ENCODE measurements at places on chromosomes 6 and 20.

- DNase-seq: no peak
Observed at GRCh38 chr20:12093057-12093796, 175.5 kb downstream of the BTBD3 start.

GRCh38 chr6:72784071-72784470, 162.2 kb downstream of the KCNQ5 start:
- DNase-seq: no peak

- no peak for DNase-seq
Observed at GRCh38 chr6:141133346-141133745, 999.4 kb upstream of the GJE1 start.

GRCh38 chr6:17336425-17336824, 55.3 kb downstream of the RBM24 start:
- DNase-seq: no peak

GRCh38 chr20:35260426-35260825, 17.5 kb downstream of the MMP24OS start:
- no peak for DNase-seq

DNA sequence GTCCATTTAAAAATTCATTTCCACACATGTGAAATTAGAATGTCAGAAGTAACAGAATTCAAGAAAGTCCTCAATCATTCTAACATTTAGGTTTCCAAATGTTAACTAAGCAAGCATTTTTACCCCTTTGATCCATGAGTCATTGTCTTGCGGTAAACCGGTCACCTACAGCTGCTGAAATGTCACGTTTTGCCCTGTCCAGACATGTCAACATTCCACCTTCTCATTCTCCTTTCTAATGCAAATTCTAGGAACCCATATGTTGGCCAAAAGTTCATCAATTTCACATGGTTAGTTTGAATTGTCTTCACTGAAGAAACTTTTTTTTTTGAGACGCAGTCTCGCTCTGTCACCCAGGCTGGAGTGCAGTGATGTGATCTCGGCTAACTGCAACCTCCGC, 117.2 kb downstream of the IPCEF1 start:
- no peak for DNase-seq

DNA sequence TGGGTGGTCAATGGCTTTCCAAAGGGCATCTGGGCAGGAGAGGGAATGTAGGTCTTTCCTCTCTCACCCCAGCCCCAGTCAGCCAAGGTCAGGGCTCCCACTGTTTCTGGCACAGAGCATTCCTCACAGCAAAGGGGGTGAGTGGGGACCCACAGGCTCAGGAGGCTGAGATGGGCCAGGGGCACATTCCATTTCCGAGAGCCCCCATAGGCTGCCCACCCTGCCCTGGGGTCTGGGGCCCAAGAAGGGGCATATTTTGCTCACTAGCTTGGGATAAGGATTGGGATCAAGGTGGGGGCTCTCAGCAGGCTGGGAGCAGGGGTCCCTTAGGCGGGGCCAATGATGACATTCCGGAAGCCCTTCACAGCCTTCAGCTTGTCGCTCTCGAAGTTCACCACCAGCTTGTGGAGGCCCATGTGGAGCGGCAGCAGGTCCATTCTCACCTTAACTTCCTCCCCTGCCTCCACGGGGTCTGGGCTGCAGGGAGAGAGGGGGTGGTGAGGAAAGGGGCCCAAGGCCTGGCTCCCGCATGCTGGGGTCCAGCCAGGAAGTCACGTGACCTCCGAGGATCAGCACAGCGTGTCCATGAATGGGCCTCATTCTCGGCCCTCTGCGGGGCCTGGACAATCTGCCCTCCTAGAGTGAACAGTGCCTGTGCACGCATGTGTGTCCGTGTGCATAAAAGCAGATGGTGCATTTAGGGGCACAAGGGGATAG, 35.0 kb downstream of the TGM2 start:
- DNase-seq: no peak

- DNase-seq: no peak
Observed at GRCh38 chr6:82568290-82568993, 204.8 kb downstream of the TPBG start.

GRCh38 chr20:51715856-51716185, 52.4 kb downstream of the ATP9A start:
- no peak for DNase-seq

- no peak for DNase-seq
Observed at GRCh38 chr6:139881236-139881635, 506.8 kb upstream of the CITED2 start.
